ENCODE measurements at places on chromosomes 1 and 21.

DNA sequence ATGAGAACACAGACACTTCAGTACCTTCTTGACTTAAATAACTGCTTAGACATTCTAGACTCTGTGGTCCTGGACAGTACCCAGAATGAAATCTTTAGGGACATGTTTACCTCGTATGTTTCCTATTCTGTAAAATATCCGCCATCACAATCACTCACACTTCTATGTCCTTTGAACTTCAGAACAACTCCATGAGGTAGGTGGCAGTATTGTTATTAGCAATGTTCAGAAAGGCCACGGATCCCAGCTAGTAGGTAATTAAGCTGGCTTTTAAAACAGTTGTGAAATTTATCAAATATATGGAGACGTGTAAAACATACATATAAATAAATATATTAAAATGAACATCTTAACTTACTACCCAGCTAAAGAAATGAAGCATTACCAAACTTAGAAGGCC, 83.4 kb downstream of the CACHD1 start:
- no peak for DNase-seq

DNA sequence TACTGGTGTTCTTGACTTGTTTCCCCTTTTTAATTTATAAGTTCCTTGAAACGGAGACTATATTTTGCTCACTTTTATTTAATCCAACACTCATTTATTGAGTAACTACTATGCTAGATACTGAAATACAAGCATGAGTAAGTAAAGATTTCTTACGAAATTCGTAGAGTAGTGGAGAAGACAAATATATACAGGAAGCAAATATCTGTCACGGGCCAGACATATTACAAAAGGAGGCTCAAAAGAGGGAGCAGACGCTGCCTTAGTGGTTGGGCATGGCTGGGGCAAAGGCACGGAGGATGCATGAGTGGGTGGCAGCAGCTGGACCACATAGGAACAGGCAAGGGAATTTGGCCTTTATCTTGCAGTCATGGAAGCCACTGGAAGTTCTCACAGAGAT, 6.8 kb downstream of the NCF2 start:
- DNase-seq, result no peak

- DNase-seq, result no peak
Measured at GRCh38 chr1:151813271-151813977, 8.2 kb upstream of the LINGO4 start.

- no peak for DNase-seq
Measured at GRCh38 chr1:244712669-244713068, 59.7 kb downstream of the DESI2 start.

- peak; percentile 57 for DNase-seq
Measured at GRCh38 chr21:33403128-33403785, at the start of gene IFNGR2. TSS of gene IFNGR2 (plus strand) at chr21:33403413. CDS start at chr21:33403544, 131 bp downstream.

- no peak for DNase-seq
Measured at GRCh38 chr1:225617479-225617878, 35.4 kb downstream of the ENAH start.

DNA sequence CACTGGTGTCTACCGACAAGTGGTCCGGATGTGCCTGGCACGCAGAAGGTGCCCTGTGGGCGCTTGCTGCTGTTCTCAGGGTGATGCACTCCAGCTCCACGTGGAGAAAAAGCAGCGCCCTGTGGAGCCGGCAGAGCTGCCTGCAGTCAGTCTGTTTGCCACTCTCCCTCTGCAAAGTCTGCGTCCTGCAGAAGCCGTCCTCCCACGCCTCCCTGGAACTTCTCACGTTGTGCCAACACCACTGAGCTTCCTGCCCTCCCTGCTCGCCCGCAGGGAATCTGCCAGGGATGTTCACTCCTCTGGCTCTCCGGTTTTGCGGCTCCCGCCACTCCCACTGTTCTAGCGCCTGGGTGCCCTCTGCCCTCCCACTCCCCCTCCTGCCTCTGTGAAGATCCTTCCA, 19.8 kb upstream of the UBXN10 start:
- no peak for DNase-seq

DNA sequence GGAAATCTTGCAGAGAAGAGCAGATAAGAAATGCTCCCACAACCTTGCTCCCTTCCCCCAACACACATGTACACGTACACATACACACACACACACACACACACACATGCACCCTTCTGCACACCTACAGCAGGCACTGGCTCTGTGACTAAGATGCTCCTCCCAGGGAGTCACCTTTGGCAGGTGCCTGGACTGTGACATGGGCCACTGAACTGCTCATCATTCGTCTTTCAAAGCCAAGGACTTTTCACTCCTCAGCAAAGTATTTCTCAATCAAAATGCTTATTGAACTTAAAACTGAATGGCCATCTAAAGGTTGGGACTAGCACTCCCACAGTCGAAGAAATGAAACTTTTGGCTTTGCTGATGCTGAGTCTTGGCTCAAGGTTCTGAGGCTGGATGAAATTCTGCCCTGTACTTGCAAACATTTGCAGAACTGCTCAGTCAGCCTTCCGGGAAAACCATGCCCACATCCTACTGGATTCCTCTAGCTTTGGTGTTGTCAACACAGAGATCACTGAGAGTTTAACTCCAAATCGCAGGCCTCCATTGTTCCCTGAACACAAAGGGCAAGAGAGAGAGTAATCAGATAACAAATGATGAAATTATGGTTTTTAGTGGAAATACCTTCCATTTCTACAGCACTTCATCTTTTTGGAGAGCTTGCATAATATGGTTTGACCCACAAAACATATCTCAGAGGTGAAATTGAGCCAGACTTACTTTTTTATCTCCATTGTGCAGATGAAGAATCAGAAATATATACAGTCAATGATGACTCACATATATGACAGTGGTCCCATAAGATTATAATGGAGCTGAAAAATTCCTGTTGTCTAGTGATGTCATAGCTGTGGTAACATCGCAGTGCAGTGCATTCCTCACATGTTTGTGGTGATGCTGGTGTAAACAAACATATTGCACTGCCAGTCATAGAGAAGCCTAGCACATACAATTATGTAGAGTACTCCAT, 72.4 kb upstream of the BCAR3 start:
- no peak for DNase-seq

DNA sequence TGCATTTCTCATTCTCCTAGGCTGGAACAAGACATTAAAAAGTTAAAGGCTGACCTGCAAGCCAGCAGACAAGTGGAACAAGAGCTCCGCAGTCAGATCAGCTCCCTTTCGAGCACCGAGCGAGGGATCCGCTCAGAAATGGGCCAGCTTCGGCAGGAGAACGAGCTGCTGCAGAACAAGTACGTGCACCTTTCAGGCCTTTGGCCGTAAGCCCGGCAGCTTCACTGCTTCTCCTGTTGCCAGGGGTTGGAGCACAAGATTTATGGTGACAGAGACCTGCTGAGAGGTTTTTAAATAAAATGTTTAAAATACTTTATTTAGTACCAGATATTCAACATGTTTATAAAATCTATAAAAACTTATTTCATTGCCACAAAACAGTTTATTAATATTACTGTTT, 53.4 kb downstream of the MACO1 start:
- DNase-seq, result no peak

DNA sequence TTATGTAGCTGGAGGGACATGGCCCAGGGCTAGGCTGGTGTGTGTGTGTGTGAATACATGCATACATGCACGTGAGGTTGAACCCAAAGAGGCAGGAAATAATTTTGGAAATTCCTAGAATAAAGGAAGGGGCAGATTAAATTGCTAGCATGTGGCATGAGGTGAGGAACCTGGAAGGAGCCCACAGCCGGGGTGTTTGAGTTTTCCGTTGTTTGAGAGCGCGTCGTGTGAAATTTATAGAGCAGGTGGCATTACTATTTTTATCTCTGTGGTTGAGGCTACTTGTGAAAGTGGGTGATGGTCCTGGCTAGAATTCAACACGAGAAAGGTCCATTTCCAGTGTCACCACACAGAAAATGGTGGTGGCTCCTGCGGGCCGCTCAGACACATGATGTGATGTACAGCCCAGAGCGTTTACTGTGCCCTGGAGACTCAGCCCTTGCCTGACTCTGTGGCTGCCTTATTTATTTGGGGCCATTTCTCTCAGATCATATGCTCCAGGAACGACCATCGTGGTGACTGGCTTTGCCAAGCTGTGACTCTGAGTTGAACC, 48.0 kb downstream of the BACE2 start:
- DNase-seq, result no peak

DNA sequence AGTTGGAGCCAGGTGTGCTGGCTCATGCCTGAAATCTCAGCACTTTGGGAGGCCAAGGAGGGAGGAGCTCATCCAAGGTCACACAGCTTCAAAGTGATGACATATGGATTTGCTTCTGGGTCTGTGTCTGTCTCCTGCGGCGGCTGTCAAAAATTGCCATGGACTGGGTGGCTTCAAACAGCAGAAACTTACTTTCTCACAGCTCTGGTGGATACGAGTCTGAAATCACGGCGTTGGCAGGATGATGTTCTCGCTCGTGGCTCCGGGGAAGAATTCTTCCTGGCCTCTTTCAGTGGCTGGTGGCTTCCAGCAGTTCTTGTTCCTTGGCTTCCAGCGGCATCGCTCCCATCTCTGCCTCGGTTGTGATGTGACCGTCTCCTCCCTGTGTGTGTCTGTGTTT, 314.8 kb upstream of the C1orf174 start:
- no peak for DNase-seq
